ENCODE measurements at places on chromosomes 6 and 20.

GRCh38 chr6:166554316-166554715 lies 32.2 kb downstream of the RAMACL start:
- DNase-seq, result no peak

- DNase-seq, result no peak
These were observed 1278.8 kb upstream of the EYS start for GRCh38 chr6:66985816-66986215.

DNA sequence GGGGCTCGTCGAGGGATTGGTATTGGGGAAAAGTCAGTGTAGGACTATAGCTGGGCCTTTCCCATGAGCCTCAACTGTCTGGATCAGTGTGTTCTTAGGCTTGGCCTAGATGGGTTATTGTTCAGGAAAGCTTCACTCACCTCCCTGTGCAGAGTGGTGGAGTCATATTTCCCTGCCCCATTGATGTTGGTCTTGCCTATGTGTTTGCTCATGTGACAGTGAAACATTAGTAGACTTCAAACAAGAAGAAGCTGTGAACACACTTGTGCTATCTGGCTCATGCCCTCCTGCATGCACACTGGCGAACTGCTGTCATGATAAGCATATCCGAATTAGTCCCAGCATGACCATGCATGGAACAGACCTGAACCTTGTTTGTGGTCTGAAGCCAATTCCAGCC lies 171.1 kb downstream of the DHX35 start:
- DNase-seq, result no peak

DNA sequence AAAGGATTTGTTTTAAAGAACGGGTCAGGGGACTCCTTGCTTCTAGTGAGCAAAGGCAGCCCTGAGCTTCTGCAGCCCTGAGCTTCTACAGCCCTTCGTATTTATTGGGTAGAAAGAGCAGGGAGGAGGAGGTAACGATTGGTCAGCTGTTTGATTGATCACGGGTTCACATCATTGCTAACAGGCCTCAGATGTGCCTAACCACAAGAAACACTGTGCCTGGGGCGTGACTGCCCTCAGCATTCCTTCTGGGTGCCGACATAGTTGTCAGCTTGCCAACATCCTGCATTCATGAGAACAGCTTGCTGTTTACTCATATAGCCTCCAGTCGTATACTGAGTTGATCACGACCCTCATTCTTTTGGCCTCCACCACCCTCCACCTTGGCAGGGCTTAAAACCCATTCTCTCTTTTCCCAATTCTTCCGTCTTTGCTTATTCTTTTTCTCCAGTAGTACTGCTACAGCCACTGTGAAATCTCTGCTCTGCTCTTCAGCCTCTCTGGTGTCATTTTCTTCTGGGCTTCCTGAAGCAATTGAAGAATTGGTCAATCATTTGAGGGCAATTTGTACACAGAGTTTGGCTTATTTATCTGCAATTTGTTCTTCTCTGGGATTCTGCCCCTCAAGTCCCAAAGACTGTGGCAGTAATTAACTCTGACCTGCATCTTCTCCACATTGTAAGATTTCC lies 25.4 kb upstream of the NOP56 start:
- no peak for DNase-seq

- no peak for DNase-seq
These were observed 120.1 kb upstream of the PTPN1 start for GRCh38 chr20:50389808-50390684.

DNA sequence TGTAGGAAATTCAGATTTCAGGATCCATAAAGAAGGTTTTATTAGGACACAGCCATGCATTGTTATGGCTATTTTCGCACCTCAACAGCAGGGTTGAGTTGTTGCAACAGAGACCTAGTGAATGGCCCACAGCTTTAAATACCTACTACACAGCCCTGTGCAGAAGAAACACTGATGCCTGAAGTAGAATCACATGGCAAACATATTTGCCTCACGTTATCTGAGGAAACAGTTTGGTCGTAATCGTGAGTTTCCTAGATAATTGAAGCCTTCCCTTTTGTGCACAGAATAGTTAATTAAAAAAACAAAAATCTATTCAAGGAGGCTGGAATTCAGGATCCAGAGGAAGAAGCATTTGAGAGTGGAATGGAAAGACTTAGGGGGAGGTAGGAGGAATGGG lies 55.1 kb downstream of the GCNT2 start:
- no peak for DNase-seq

DNA sequence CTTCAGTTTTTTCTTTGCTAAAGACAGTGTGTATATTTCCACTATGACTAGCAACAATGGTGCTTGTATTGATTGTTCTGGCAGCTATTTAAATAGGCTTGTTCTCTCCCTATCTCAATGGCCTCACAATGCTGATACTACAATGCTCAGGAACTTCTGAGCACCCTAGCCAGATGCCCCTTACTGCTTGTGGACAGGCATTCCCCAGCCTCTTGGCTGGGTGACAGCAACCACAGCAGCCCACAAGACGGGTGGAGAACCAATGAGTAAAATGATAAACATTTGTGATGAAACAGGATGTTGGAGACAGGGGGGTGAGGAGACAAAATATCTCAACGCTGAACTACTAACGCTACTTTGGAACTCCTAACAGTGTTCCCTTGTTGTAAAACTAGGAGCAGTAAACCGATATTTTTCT lies 42.3 kb downstream of the HIVEP2 start:
- no peak for DNase-seq

- no peak for DNase-seq
These were observed 9.9 kb upstream of the GTSF1L start for GRCh38 chr20:43736588-43737158.

GRCh38 chr6:102813489-102814275 lies 1420.2 kb downstream of the GRIK2 start:
- DNase-seq, result no peak

GRCh38 chr6:3755637-3756545 lies 4.4 kb upstream of the PXDC1 start:
- no peak for DNase-seq

- DNase-seq, result no peak
These were observed 112.6 kb downstream of the THBS2 start for GRCh38 chr6:169140986-169141495.

- DNase-seq, result no peak
These were observed 94.8 kb downstream of the MBOAT1 start for GRCh38 chr6:20117474-20117873.

- no peak for DNase-seq
These were observed 657.2 kb downstream of the DHX35 start for GRCh38 chr20:39619271-39619785.

- DNase-seq, result no peak
These were observed 40.8 kb downstream of the HDAC2 start for GRCh38 chr6:113930183-113930582.

- no peak for DNase-seq
These were observed 60.4 kb downstream of the HMGCLL1 start for GRCh38 chr6:55518529-55519060.

DNA sequence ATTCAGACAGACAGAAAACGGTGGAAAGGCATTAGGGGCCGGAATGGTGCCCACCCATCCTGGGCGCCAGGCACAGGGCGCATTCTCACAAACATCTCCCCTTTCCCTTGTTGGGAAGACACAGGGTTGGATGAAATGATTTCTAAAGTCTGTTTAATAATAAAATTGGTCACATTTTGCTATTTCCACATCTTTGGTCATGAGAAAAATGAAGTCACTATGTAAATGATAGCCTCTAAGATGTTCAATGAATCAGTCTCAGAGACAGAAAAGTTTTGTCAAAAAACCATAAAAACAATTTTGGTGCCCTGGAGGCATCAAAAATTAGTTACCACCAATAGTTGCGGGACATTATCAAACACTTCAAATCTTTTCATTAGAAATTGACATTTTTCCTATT lies 40.7 kb downstream of the PRR18 start:
- DNase-seq, result no peak

GRCh38 chr6:40722553-40723258 lies 135.5 kb upstream of the LRFN2 start:
- no peak for DNase-seq

GRCh38 chr20:45917790-45918141 lies 5.8 kb upstream of the PLTP start:
- DNase-seq, result no peak

DNA sequence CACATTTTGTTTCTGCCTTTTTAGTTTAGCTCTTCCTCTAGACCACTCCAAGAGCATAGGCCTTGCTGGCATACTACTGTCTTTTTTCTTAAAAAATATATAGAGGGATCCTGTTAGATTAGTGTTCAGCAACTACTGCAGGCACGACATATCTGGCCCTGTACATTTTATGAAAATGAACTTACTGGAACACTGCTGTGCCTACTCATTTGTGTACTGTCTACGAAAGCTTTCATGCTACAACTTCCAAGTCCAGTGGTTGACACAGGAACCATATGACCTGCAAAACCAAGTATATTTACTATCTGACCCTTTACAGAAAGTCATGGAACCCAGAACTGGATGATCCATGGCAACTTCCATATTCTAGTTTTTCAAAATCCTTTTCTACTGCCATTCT lies 66.6 kb upstream of the SPTLC3 start:
- DNase-seq, result no peak

DNA sequence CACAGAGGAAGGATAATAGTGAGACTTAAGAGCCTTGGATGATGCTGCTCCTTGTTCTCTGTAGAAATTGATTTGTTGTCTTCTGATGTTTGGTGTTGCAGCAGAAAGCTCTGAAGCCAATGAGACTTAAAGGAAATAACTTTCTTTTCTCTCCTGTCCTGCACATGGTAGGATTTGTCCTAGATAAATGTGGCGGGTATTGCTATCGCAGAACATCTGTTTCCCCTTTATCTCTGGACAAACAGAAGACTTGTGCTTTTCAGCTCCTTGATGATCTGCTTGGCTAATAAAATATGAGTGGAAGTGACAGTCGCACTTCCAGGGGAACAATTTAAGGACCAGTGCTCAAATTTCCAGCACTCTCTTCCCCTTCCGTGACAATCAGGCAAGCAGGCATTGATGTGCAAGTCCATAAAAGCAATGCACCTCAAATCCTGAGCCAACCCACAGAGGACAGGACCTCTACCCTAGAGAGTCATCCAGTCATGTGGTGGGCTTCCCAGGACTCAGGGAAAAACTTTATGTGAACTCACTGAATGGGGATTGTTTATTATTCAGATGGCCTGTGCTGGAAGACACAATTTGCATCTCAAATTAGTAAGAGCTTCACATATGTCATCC lies 9.9 kb upstream of the NCR2 start:
- no peak for DNase-seq

GRCh38 chr6:94597487-94597886 lies 979.8 kb upstream of the MANEA start:
- no peak for DNase-seq

GRCh38 chr6:170554796-170555137 lies 598 bp downstream of the TBP start:
- DNase-seq, result no peak

GRCh38 chr6:54916858-54917257 lies 70.3 kb downstream of the FAM83B start:
- no peak for DNase-seq

GRCh38 chr6:111381123-111381522 lies 101.9 kb downstream of the REV3L start:
- DNase-seq, result no peak

DNA sequence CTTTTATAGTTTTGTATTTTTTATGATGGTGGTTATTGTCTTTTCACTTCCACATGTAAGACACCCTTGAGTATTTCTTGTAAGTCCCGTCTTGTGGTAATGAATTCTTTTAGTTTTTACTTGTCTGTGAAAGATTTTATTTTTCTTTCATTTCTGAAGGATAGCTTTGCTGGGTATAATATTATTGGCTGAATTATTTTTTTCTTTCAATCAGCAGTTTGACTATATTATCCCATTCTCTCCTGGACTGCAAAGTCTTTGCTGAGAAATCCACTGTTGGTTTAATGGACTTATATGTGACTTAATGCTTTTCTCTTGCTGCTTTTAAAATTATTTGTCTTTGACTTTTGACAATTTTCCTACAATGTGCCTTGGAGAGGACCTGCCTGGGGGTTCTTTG lies 13.8 kb downstream of the KIF25 start:
- no peak for DNase-seq

All from esophagus squamous epithelium (tissue), 5 donors.